GM06990 (cell line): ENCODE measurements at places on chromosomes 5 and 9.

- DNase-seq = no peak
Observed at GRCh38 chr9:122218935-122219855, 9.6 kb downstream of the LHX6 start.

GRCh38 chr9:75001719-75002421 lies 26.2 kb downstream of the CARNMT1 start:
- peak; percentile 32 for DNase-seq

DNA sequence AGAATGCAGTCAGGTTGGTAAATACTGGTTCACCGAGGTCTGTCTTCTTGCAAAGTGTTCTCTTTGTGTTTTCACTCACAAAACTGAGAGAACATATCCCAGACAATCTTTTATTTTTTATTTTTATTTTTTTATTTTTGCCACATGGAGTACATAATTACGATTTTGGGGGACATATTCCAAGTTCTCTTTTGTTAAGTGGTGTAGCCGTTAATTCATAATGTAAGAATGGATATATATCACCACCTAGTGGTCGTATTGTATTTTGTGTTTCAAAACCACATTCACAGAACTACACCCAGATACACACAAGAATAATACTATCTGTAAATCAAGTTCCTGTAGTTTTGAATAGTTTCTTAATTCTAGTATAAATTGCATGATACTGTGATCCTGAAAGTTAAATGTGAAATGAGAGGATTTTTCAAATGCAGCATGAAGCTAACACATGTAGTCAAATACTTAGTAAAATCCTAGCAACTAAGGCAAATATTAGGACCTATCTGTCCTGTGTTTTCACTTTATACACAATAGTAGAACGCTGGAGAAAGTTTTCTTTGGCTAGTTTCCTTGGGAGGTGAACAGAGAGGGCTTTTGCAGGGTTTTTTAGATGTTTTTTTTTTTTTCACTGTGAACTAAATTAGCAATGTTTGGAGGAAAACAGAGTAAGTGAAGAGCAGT lies 92.7 kb downstream of the VCAN start:
- no peak for DNase-seq

DNA sequence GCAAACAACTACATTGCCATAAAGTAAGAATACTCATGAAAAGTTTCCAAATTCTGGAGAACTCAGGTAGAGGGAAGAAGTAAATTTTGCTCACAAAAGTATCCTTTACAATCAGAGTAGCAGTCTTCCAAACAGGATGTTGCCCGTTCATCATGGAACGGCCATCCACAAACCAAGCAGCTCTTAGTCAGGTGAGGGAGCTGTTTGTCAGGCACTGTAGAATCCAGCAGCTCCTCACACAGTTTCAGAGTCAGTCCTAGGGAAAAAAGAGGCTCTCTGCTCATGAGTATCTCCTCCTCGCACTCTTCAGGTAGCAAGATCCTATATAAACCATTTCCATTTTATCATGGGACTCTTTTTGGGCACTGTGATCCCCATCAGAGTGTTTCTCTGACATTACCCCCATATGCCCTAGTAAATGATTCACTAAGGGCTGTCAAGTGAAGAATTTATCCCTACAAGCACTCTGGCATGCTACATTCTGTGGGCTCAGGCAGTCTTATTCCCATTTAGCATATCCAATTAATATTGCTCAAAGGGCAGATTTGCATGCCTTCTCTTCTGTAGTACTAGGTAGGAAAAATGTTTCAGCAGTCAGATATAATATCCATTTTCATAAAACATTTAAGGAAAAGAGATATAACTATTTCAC lies 97.9 kb downstream of the WDR41 start:
- no peak for DNase-seq

GRCh38 chr5:17276445-17276844 lies 59.0 kb downstream of the BASP1 start:
- DNase-seq = peak; percentile 28

GRCh38 chr5:74375271-74375670 lies 265.3 kb downstream of the ENC1 start:
- DNase-seq = no peak

DNA sequence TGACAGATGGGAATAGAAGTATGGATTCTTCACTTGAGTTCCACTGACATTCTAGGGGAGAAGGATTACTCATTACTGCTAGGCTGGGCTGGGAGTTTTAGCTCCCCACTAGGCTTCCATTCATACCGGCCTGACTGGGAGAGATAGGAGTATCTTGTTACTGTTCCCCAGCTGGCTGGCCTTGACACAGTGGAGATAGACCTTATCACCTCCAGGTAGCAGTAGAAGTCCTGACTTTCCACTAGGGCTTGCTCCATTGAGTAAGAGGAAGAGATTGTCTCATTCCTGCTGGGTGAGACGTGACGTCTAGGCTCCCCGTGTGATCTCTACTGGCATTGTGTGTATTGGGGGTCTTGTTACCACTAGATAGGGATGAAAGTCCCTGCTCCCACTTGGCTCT lies 156.4 kb downstream of the CACNA1B start:
- DNase-seq = no peak

GRCh38 chr5:159786901-159787691 lies 129.2 kb upstream of the ADRA1B start:
- no peak for DNase-seq

- DNase-seq = no peak
Observed at GRCh38 chr5:155738616-155739015, 588.3 kb upstream of the SGCD start.

DNA sequence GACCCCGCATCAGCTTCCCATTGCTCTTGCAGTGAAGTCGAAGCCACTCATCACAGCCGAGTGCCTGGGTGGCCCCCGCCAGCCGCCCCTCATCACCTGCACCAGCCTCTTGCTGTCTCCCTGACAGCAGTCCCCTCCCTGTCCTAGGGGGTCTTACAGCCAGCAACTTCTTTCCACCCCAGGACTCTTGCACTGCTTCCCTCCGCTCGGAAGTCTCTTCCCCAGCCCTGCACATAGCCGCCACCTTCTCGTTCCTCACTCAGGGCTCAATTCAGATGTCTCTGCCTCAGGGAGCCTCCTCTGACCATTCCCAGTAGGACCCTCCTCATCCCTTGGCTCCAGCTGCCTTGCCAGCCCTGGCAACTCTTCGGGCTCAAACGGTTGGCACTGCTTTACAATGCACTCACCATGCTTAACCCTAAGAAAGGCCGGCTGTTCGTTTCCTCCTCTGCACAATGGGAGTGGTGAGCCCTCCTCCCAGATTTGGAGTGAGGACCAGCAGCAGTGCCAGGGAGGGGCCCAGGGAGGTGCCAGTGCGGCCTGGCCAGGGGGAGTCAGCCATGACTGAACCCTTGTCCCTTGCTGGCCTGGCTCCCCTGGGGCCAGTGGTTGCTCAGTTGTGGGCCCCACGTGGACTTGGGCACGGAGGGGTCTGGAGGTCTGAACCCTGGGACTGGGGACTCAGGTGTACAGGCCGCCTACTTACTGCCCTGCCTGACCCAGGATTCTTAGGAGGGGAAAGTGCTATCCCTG lies 6.1 kb downstream of the TCF7 start:
- no peak for DNase-seq

GRCh38 chr5:132456296-132456986 lies 34.1 kb downstream of the IRF1 start:
- peak; percentile 73 for DNase-seq

GRCh38 chr9:85515021-85515420 lies 226.7 kb downstream of the AGTPBP1 start:
- no peak for DNase-seq

DNA sequence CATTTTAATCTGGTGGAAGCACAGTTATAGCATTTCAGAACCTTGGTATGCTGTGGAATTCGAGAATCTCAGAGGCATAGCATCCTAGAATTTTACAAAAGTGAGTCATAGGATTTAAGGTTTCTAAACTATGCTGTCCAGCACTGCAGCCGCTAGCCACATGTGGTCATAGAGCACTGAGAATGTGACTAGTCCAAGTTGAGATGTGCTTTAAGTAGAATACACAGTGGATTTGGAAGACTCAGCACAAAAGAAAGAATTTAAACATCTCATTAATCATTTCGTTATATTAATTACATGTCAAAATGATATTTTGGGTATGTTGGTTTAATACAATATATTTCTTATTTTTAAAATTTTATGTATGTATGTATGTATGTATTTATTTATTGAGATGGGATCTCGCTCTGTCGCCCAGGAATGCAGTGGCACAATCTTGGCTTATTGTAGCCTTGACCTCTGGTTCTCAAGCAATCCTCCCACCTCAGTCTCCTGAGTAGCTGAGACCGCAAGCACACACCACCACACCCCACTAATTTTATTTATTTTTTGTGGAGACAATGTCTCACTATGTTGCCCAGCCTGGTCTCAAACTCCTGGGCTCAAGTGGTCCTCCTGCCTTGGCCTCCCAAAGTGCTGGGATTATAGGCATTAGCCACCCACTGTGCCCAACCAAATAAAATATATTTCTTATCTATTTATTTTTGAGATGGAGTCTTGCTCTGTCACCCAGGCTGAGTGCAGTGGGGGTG lies 20.4 kb upstream of the RPS14 start:
- no peak for DNase-seq

DNA sequence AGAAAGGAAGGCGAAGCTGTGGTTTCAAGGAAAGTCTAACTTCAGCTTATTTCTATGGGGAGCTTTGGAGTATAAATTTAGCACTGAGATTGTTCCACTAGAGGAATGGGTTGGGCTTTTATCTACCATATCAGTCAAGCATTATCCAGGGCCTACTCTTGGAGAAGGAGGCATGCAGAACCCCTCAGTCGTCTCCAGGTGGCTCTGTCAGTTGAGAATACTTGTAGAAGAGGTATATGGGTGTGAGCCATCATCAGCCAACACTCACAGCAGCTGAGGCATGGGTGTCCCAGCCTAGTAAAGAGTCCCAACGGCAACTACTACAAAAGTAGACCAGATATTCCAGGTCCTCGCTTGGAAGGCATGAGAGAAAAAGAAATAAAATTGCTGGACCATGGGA lies 548.5 kb upstream of the GRAMD2B start:
- DNase-seq = no peak

GRCh38 chr5:158541536-158542297 lies 558.0 kb downstream of the EBF1 start:
- DNase-seq = no peak

GRCh38 chr9:126084008-126084407 lies 242.6 kb upstream of the MVB12B start:
- DNase-seq = no peak

DNA sequence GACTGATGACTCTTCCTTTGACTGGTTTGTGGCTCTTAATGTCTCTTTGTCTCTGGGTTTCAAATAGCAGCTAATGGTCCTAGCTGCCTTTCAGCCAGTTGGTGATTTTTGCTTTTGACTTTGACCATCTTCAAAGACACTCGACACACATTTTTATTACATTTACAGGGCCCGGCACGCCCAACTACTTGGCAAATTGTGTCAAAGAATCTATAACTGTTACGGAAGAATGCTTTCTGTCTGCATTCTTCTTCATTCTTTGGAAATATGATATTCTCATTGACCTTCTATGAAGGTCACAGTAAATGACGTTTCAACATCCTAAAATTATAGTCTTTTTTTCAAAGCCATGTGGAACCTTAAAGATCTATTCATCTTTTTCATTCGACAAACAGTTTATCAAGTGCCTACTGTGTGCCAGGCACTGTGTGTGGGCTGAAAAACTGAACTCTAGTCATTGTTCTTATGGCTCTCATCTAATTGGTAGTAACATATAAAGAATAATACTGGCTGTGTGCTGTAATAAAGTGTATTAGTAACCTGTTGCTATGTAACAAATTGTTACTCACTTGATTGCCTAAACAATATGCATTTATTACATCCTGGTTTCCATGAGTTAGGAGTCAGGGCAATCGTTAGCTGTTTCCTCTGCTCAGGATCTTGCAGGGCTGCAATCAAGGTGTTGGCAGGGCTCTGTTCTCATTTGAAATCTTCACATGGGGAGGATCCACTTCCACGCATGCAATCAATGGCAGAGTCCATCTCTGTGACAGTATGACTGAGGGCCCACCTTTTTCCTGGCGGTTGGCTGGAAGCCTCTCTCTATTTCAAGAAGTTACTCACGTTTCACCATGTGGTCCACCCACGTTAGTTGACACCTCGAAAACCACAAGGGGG lies 7.0 kb upstream of the WHRN start:
- no peak for DNase-seq

- no peak for DNase-seq
Observed at GRCh38 chr5:142015781-142016533, 3.1 kb upstream of the GNPDA1 start.

DNA sequence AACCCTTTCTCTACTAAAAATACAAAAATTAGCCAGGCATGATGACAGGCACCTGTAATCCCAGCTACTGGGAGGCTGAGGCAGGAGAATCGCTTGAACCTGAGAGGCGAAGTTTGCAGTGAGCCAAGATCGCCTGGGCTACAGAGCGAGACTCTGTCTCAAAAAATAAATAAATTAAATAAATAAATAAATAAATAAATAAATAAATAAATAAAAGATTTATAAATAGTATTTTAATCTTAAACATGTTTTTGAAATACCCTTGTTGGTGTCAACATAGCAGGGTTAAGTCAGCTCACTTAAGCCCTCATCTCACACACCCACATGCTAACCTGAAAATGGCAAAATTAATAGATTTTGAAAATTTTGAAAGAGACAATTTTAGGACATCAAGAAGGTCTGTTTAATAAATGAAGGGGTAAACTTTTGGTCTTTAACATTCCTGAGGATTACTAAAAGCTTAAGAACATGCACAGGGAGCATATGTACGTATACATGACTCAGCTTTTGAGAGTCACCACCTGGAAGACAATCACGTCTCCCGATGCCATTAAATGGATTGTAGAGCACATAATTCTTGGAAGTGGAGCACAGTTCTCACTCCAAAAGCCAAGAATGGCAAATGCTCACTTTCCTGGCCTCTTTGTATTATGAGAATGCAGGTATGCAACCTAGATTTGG lies 202.5 kb downstream of the GDNF start:
- no peak for DNase-seq
